ENCODE measurements at places on chromosomes 2 and 18.

GRCh38 chr2:9331704-9332103 is 91.6 kb downstream of the ITGB1BP1 start:
- no peak for DNase-seq

DNA sequence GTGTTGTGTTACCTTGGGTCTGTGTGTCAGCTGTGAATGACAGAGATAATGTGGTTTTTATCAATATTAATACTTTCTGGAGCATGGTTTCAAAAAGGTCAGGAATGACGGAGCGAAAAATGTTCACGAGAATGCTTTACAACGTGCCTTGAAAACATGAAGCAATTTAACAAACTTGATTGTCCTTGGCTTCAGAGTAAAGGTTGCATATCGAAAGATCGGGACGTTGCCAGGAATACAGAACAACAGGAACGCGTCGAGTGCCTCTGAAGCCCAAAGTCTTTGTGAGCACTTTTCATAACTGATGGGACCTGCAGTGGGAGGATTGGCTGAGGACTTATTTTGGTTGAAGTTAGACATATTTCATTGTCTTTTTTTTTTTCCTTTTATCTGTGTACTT is 206.1 kb downstream of the ZNF407 start:
- no peak for DNase-seq

DNA sequence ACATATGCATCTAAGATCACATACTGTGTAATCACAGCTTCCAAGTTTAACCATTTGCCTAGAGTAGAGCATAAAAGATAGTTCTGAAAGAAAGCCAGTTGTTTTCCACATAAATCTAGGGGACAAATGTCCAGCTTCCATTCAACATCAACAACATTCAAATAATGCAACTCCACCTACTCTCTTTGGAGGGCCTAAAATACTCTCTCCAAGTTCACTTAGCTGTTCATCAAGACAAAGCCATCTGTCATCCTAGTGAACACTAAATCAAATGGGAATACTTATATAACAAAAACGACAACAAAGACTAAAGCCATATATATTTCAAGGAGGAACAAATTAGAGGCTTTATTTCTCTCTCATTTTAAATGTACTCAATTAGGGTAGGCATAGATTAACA is 221.5 kb upstream of the CDH2 start:
- DNase-seq, result no peak

GRCh38 chr18:5073026-5073944 is 123.8 kb downstream of the AKAIN1 start:
- no peak for DNase-seq

DNA sequence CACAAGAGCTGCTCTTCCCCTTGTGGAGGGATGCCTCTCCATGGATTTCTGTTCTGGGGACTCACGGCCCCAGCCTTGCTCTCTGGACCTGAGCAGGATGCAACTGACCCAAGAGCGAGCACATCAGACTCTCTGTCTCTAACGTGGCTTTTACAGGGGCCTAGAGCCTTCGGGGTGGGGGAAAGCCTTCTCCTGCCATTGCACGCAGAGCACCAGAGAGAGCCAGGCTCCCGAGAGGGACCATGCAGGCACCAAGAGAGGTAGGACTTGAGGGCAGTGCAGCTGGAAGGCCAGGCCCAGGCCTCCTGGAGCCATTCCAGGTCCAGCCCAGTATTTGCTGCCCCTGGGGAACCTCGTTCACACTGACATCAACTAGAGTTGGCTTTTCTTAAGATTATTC is 475.6 kb upstream of the MYT1L start:
- DNase-seq, result no peak
